ENCODE measurements at places on chromosomes 12 and 14.

DNA sequence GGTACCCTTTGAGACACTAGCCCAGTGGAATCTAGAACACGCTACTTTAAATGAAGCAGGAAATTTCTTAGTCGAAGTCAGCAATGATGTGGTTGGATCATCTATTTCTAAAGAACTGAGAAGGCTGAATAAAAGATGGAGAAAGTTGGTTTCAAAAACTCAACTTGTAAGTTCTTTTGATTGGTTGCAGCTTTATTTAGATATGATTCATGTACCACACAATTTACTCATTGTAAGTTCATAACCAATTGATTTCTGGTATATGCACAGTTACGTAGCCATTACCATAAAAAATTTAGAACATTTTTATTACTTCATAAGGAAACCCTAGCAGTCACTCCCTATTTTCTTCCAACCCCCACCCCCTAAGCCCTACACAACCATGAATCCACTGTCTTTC, 129.8 kb downstream of the SYNE2 start:
- DNase-seq, result no peak

DNA sequence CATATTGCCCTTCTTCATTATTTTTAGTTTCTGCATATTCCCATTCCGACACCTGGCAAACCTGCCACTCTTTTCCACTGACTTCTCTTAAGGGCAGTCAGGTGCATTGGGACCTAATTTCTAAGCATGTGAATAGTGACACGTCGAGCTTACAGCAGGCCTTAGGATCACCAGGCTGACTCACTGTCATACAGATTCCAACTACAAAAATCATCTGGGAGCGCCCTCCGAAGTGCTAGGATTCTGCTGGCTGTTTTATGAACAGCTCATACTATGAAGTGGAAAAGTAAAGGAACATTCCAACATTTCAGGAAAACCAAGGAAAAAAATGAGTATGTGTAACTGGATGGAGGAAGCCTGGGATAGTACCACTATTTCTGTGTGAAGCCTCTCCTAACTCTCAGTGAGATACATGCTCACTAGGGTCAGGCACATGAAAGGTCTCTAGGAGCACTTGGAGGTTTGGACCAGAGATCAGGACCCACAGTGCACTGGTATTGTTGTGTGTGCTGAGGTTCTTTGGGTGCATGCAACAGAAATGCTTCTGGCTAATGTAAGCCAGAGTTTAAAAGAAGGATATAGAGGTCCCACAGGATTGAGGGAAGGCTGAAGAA, 257.4 kb downstream of the ZFP36L1 start:
- DNase-seq, result no peak

GRCh38 chr12:90959538-90960139, 4.7 kb upstream of the CCER1 start:
- DNase-seq, result no peak

DNA sequence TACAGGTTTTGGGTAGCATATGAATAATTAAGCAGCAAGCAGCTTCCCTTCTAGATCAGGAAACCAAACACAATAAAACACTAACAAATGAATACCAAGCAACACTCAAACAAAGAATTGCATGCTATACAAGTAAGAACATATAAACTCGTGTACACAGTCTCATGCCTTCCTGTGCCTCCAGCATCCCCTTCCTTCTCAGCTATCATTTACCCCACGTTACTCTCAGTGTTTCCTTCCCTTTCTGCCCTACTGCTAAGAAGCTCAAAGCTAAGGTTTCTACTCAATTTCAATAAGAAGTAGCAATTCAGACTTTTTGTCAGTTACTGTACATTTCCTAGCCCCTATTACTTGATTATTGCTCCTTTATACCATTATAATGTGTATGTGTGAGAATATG, 81.0 kb downstream of the DUSP16 start:
- DNase-seq, result no peak

DNA sequence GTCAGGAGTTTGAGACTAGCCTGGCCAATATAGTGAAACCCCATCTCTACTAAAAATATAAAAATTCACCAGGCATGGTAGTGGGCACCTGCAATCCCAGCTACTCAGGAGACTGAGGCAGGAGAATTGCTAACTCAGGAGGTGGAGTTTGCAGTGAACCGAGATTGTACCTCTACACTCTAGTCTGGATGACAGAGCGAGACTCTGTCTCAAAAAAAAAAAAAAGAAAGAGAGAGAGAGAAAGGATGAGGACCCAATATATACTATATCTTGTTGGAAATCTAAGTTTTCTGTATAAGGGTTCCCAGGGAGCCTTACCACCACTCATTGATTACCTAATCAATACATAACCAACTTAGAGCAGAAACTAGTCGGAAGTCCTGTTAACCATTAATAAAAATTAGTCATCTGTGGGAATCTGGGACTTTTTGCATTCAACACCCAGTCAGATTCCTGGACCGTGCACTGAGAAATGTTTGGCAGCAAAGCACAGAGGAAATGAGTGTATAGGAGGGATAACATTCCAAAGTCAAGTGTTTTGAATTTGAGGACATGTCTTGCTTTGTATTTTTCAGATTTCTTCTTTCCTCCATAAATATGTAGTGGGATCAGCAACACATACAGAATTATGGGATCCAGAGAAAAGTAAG, 44.8 kb upstream of the NR2C1 start:
- no peak for DNase-seq

DNA sequence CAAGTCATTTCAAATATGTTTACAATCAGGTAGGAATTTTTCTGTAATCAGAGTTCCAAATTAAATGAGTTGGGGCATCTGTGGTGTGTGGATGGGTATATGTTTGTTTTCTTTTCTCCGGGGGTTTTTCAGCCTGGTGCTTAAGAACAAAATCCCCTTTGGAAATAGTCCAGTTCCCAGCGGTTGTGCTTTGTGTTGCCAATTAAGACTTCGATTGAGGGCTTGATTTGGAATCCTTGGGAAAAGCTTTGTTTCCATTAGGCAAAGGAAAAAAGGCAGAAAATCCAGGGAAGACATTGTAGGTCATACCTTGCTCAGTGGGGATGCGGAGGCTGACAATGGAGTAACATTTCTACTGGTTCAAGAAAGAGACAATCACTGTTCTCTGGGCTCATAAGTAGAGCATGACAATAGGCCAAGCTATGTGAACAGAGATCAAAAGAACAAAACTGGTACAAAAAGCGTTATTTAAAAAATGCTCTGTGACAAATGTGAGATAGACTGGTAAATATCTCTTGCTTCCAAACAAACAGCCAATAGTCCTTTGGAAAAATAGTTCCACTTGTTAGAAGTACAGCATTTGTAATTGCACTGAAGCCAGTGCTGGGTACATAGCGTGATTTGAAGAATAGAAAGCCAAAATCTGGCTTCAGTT, 79.7 kb downstream of the EML1 start:
- DNase-seq, result no peak

GRCh38 chr12:88889326-88890110, 309.2 kb upstream of the KITLG start:
- no peak for DNase-seq

DNA sequence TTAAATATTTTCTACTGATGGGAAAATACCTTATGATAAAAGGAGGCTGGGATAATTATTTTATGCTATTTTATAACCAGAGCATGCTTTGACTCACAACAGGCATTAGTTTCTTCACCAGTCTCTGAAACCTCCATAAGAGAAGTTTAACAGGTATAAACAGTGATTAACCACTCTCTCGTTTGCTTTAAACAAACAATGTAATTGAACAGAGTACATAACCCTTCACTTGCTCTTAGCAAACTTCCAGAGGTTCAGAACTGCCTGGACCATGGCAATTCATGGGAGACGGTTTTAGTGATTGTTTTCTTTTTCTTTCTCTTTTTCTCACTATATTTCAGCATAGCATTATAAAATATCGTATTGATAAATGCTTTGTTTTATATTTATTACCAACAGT, 35.3 kb downstream of the CFAP251 start:
- no peak for DNase-seq

DNA sequence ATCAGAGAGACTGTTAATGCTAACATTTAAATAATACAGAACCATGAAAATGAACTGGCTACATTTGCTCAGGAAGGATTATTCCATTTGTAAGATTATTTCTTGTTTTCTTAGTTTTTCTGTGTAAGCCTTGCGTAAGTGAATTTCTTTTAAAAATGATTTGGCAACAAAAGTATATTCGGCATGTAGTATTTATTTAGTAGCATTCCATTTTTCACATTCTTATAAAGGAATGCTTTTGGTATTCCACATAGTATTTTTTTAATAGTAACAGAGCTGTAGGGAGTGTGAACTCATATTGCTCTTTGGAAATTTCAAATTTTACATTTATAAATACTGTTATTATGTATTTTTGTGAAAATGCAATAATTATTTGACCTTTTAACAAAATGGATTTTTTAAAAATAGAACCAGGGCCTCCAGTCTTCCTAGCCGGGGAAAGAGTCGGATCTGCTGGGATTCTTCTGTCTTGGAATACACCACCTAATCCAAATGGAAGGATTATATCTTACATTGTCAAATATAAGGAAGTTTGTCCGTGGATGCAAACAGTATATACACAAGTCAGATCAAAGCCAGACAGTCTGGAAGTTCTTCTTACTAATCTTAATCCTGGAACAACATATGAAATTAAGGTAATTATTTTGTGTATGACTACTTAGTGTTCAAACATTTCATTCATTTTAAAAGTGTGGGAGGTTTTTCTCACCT, 1.2 kb downstream of the PTPRQ start:
- no peak for DNase-seq

GRCh38 chr14:91155626-91156089, 41.8 kb downstream of the DGLUCY start:
- no peak for DNase-seq

Data from hypothalamus (tissue), 51 donors.